ENCODE measurements at places on chromosomes 12 and 14.
A peak's percentile ranks its signal among the peaks of the same experiment; 100 is the strongest.

- H3K4me3 ChIP-seq, result no peak overlapping the region
- H3K4me1 ChIP-seq, result peaks cover 9% of the 10 kb centered on the region
- no peaks in the 10 kb centered on the region for H3K27me3 ChIP-seq
Measured at GRCh38 chr12:100138048-100138802, 4.4 kb downstream of the BLTP3B start.

DNA sequence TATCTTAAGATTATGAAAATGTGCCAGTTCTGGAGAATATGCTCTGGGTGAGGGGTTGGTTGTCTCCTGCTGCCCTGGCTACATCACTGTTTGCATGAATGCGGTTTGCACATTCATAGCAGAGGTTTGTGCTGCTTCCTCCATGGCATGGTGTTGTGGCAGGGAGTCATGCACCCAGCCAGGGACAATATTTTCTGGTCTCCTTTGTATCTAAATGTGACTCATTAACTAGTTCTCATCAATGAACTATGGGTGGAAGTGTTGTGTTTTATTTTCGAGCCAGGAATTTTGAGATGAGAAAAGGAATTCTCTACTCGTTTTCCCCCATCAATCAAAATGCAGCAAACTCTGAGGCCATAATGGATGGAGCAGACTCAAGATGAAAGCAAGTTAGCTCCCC, 527.3 kb downstream of the SNAPC1 start:
- no peaks in the 10 kb centered on the region for H3K4me1 ChIP-seq
- no peak overlapping the region for H3K27ac ChIP-seq
- no peaks in the 10 kb centered on the region for H3K27me3 ChIP-seq
- peak; percentile 66 for DNase-seq
- no peak overlapping the region for H3K4me3 ChIP-seq

GRCh38 chr14:62093736-62094135, 331.5 kb downstream of the SNAPC1 start:
- no peaks in the 10 kb centered on the region for H3K4me1 ChIP-seq
- no peaks in the 10 kb centered on the region for H3K27me3 ChIP-seq
- H3K36me3 ChIP-seq, result no peaks in the 10 kb centered on the region
- no peak overlapping the region for H3K27ac ChIP-seq

- H3K4me1 ChIP-seq, result no peaks in the 10 kb centered on the region
- no peak overlapping the region for H3K4me3 ChIP-seq
- H3K27me3 ChIP-seq, result peaks cover 32% of the 10 kb centered on the region
- no peak overlapping the region for H3K27ac ChIP-seq
- no peaks in the 10 kb centered on the region for H3K36me3 ChIP-seq
- DNase-seq, result no peak
Measured at GRCh38 chr14:100796946-100797345, 29.0 kb upstream of the MEG3 start.
